Prostate gland (tissue), 2 donors: ENCODE measurements at places on chromosomes 2 and 18.

DNA sequence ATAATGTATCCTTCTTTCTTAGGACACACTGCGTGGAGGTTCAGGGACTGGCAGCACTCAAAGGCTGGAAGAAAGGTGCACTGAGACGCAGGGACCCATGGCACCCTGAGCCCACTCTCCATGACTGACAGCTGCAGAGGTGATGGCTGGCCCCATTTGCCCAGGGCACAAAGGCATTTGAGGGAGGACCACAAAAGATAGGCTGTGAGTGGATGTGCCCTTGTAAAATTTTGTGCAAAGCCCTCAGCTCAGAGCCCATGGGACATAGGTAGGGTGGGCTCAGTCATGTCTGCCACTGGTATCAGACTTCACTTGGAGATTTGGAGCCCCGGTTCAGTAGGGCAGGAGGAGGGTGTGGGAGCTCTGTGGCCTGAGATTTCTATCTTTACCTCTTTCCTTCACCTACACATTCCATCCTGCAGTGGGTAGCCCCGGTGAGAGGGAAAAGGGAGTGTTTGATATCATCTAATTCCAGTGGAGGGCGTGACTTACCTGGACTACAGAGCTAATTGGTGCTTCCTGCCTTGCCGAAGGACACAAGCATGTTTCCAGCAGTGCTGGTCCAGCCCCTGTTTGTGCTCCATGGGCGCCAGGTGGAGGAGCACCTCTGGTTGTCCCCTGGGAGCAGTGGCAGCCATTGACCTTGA is 312.2 kb downstream of the EN1 start:
- no peak for DNase-seq

DNA sequence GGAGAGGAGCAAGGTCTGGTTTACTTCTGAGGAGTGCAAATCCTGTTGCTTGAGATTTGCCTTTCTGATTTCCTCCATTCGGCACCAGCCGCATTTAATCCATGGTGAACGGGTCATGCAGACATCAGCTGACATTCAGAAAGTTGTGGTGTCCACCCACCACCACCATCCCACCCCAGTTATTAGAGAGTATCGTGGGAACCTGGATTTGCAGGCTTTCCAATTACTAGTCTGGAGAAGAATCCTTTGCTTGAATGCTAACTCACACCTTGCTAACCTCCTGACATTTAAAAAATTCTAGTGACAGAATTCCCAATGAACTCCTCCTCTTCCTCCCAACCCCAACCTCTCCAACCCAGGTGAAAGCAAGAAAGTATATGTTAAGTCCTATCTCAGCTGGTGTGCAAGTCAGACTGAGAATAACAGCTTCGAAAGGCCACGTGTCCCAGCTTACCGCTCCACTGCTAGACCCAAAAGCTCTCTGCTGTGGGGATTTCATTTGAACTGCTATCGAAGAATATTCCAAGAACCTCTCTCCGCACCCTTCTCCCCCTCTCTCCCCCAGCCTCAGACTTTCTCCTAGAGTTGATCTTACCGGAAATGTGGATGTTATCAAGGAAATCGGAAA is 17.7 kb downstream of the BCL11A start:
- DNase-seq: no peak

GRCh38 chr18:27605107-27605834 is 420.2 kb upstream of the CHST9 start:
- DNase-seq: peak; percentile 52

- DNase-seq: no peak
Observed at GRCh38 chr18:13414521-13414920, 196.0 kb downstream of the LDLRAD4 start.

- no peak for DNase-seq
Observed at GRCh38 chr2:50791271-50791670, 240.7 kb downstream of the NRXN1 start.

- no peak for DNase-seq
Observed at GRCh38 chr18:32042337-32042736, 23.7 kb downstream of the RNF125 start.

DNA sequence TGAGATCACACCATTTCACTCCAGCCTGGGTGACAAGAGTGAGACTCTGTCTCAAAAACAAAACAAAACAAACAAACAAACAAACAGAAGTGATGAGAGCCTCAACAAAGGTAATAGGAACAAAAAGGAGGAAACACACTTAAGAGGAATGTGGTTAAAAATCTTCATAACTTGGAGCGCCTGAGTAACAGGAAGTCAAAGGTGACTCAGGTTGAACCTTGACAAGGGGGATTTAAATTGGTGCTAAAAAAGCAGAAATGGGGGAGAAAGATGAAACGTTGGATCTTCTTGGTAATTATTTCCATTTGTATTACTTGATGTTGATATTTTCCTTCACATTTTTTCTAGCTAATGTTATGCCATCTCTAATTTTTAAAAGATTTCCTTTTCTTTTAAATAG is 318.5 kb upstream of the TCF4 start:
- DNase-seq: no peak

DNA sequence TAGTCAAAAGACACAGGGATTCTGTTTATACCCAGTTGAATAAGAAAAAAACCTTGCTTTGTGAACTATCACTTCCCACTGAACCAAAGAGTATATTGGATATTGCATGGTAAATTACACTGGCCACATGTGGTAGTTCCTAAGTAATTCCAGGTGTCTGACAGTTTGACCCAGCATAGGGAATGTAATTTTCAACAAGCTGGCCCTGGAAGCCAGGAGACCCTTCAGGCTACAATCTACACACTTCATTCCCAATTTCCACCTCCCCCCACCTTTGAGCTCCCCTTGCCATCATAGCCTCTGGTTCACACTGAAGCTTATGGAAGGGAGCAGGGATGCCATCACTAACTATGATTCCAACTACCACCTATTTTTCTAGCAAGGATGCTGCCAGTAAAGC is 2.8 kb downstream of the FRZB start:
- DNase-seq: no peak

DNA sequence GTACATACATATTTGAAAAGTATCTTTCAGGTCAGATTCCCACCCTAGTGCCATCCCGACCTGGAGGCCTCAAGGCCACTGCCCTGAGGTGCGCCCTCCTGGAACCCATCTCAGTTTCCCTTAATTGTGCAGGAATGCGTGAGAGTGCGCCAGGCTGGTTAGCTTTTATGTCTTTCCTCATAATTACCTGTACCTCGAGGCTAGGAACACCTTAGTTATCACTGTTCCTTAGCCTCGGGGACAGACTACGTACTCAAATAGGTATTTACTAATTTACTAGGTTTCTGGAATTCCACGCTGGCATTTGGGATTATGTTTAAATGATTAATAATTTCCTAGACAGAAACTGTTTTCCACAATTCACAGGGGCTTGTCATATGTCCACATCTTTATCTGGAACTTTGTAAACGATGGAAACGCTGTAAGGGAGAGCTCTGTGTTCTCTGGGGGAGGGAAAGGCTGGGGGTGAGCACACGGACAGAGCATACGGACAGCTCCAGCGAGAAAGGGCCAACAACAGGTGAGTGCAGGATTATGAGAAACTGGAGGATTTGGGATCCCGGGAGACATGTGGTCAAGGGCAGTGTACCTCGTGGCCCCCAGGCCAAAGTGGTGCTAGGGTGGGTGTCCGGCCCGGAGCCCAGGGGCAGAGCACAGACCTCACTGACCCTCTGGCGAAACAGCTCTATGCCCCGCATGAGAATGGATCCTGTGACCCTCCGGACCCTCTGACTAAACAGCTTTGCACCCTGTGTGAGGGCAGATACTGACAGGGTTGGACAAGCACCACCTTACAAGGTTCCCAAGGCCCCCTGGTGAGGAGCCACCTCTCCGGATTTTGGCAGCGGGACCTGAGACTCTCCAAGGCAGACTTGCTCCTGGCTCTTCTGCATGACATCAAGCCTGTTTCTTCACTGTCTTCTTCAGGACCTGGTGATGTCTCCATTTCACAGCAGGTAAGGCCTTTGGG is 102.0 kb upstream of the PXDN start:
- DNase-seq: no peak

DNA sequence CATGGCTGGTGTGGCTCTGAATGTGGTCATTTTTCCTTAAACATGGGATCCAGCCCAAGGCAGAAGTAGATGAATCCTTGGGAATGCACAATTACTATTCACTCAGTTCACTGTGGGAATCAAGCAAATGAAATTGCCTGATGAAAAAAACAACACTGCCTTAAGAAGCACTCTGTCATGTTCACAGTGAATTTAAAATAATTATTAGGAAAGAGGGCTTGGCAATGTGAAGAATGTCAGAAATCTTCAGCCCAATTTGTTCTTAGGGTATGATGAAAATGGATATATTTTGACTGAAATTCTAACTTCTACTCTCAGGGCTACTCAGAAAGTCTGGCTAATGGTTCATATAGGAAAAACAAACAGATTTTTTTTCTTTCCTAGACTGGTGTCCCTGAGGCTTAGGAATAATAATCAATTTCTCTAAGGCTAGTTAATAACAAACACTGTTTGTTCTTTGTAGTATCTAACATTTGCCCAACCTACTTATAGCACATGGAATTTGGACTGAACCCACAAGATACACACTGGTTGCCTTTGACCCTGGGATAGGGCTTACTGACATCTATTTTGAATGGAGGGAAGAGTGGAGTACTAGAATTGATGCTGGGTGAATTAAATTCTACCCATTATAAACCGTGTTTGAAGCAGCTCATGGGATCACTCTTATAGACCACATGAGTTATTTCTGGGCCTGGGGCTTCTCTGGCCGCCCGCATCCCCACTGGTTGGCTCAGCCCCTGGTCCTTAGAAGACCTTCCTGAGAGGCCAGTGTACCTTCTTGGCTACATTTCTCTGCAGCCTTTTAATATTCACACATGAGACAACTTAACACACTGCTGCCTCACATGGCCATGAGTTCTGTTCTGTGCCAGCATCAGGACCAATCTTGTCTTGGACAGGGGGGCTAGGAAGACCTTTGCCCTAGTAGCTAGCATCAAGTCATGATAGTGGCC is 8.3 kb upstream of the MRPL33 start:
- no peak for DNase-seq

DNA sequence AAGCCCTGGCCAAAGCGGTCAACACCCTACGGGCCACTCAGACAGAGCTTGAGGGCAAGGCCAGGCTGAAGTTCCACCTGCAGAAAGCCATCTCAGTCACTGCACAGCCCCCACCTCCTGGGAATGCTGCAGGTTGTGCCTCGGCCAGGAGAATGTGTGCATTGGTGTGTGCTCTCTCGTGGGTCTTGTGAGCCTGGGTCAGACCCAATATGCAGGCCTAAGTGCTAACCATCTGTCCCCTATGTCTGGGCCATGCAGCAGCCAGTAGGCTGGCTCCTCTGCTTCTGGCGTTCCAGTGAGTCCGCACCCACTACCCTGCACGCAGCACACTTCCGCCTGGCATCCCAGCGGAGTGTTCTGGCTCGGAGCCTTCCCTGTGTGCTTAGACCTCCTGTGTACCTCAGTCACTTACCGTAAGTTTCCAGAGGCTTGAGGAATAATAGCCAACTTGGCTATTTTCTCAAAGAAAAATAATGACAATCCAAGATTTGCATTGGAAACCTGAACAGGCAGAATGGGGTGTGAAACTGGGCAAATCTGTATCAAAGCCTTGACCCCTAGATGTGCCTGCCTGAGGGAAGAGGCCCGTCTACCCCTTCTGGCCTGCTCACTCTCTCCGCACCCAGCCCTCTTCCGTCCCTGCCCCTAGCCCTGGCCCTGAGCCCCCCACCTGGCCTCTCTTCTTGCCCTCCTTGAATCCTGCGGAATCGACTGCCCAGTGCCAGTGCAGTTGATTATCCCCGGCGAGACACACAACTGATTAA is 7.2 kb downstream of the SIX3 start:
- no peak for DNase-seq
